Glomerular endothelial cell (primary cell): ENCODE measurements at places on chromosomes 1 and 21. TPM values are rescaled to one million over a fixed set of nuclear protein-coding genes. Genes with fewer than 3 reads are reported as not detected.

Gene CELF3
- total RNA-seq: not detected in 2 replicates

Gene TRIM46
- total RNA-seq: 9.9 and 11.8 TPM in 2 replicates

DNA sequence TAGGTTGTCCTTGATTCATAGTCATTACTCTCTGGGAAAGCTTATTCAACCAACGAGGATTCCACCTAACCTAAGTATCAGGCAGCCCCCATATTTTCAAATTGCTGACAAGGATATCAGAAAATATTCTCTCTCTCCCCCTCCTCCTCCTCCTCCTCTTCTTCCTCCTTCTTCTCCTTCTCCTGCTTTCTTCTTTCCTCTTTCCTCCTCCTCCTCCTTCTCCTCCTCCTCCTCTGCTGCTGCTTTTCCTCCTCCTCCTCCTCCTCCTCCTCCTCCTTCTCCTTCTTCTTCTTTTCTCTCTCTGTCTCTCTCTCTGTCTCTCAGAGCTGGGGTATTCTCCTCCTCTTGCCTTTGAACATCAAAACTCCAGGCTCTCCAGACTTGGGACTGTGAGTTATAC, 2.5 kb upstream of the IGSF9 start:
- DNase-seq: no peak

DNA sequence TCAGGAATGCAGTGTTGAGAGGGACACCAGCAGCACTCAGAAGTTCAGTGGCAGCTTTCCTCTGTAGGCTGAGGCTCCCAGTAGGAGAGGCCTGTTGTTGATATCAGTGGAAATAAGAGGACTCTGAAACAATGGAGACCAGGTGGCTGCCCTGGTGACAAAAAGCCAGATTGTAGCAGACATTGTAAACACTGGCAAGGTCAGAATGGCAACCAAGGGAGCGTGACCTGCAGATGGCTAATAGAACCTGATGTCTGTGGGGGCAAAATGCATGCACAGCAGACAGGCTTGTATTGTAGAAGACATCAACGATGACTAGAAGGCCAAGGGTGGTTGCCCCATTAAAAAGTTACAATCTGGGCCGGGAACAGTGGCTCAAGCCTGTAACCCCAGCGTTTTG, 53.1 kb upstream of the GPR37L1 start:
- no peak for DNase-seq

- DNase-seq: no peak
Observed at GRCh38 chr1:64841330-64842065, 96.6 kb downstream of the RAVER2 start.

GRCh38 chr1:243890576-243890975, 40.5 kb upstream of the AKT3 start:
- no peak for DNase-seq

- DNase-seq: no peak
Observed at GRCh38 chr1:100721526-100722207, 2.1 kb downstream of the VCAM1 start.

DNA sequence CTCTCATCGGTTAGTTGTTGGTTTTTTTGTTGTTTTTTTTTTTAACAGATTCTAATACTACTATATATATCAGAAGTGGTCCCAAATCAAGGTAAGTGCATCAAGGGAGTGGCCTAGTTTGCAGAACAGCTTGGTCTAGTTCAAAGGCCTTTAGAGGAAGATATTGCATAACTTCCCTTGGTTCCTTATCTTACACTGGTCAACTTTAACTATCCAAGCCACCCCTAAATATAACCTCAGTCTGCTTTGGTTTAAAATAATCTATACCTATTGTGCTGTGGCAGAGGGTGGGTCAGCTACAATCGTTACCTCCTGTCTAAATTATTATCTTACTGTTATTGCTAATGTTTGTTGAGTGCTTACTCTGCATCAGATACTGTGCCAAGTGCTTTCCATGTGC, 6.9 kb downstream of the S100A12 start:
- DNase-seq: no peak

DNA sequence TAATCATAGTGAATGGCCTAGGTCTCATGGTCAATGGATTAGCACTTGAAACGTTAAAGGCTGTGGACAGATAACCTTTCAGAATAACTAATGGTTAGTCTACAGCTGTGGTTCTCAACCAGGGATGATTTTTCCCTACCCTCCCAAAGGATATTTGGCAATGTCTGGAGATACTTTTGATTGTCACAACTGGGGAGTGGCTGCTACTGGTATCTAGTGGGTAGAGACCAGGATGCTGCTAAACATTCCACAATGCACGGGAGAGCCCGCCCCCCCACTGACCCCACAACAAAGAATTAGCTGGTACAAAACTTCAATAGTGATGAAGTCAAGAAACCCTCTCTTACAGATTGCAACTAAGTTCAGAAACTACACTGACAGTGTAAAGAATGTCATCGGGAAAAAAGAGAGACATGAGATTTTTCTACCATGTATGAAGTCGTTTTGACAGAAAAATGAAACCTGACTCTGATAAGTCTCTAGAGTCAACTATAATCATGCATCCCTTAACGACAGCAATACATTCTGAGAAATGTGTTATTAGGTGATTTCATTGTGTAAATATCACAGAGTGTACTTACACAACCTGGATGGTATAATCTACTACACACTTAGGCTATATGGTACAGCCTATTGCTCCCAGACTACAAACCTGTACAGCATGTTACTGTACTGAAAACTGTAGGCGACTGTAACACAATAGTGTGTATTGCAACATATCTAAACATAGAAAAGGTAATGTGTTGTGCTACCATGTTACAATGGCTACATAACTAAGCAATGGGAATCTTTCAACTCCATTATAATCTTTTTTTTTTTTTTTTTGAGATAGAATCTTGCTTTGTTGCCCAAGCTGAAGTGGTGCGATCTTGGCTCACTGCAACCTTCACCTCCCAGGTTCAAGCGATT, 49.7 kb upstream of the PRDX6 start:
- no peak for DNase-seq

Gene PDC
- total RNA-seq: not detected in 2 replicates

- no peak for DNase-seq
Observed at GRCh38 chr1:221779771-221780170, 37.9 kb upstream of the DUSP10 start.
